Aorta (tissue), 5 donors: ENCODE measurements at places on chromosomes 6 and 20. TPM values are rescaled to one million over a fixed set of nuclear protein-coding genes. Genes with fewer than 3 reads are reported as not detected.

MACROD2 gene
- total RNA-seq: 11.2 TPM

PARD6B gene
- 2.6 TPM for total RNA-seq

CFAP61 gene
- total RNA-seq: not detected

LAMA2 gene
- total RNA-seq: 86.5 TPM

SLC22A3 gene
- total RNA-seq: 61.0 TPM

CCDC28A gene
- 14.1 TPM for total RNA-seq

NANP gene
- 5.0 TPM for total RNA-seq

DEFB132 gene
- not detected for total RNA-seq

THBS2 gene
- total RNA-seq: 700 TPM

DEFB124 gene
- 7.6 TPM for total RNA-seq

BPIFB6 gene
- not detected for total RNA-seq

MBOAT1 gene
- total RNA-seq: 13.8 TPM

MAP3K5 gene
- total RNA-seq: 37.6 TPM

SSTR4 gene
- not detected for total RNA-seq

PLCB1 gene
- 10.7 TPM for total RNA-seq

C6orf62 gene
- total RNA-seq: 72.7 TPM

GUCA1A gene
- not detected for total RNA-seq

MAPK13 gene
- total RNA-seq: 12.9 TPM

EDN1 gene
- 10.0 TPM for total RNA-seq

CD40 gene
- total RNA-seq: 20.9 TPM

CST5 gene
- total RNA-seq: not detected

BMP6 gene
- total RNA-seq: 5.2 TPM

PCMTD2 gene
- total RNA-seq: 38.7 TPM

ZFAND3 gene
- 86.0 TPM for total RNA-seq

FAM209B gene
- total RNA-seq: 0.90 TPM

CNBD2 gene
- total RNA-seq: 2.0 TPM

GHRH gene
- not detected for total RNA-seq

EEF1A2 gene
- 0.88 TPM for total RNA-seq

BTN1A1 gene
- total RNA-seq: not detected

TSHZ2 gene
- total RNA-seq: 95.4 TPM

CST3 gene
- total RNA-seq: 1,105 TPM

UNC93A gene
- not detected for total RNA-seq

PRELID3B gene
- 33.1 TPM for total RNA-seq
